ENCODE measurements at places on chromosomes 13 and 19. TPM values are rescaled to one million over a fixed set of nuclear protein-coding genes. Genes with fewer than 3 reads are reported as not detected.

Gene BLVRB
- 132 TPM for total RNA-seq

Gene ACTMAP
- total RNA-seq, result 3.6 TPM

Gene KLHL1
- total RNA-seq, result not detected

Gene KIR2DL1
- not detected for total RNA-seq

Gene GIPC3
- 1.4 TPM for total RNA-seq

Gene GFY
- total RNA-seq, result not detected

Gene KLK2
- total RNA-seq, result not detected

Gene SERTAD3
- 17.0 TPM for total RNA-seq

Gene ANKRD24
- total RNA-seq, result not detected

Gene C13orf42
- not detected for total RNA-seq

Gene ADGRE2
- not detected for total RNA-seq

Gene IGFL2
- total RNA-seq, result not detected

Gene ACTN4
- total RNA-seq, result 640 TPM

Gene SLITRK1
- total RNA-seq, result not detected

Gene ZNF555
- total RNA-seq, result 3.1 TPM

Gene TINCR
- total RNA-seq, result 0.53 TPM

Gene RASIP1
- 196 TPM for total RNA-seq

Gene ZNF628
- 8.3 TPM for total RNA-seq

Gene STOML3
- not detected for total RNA-seq

Gene ZNF560
- not detected for total RNA-seq

Gene KLK15
- total RNA-seq, result not detected

Gene ZNF296
- 1.2 TPM for total RNA-seq

Gene TNFSF9
- total RNA-seq, result 1.0 TPM

All from mammary microvascular endothelial cell (primary cell).